Activated CD4-positive, alpha-beta T cell treated with anti-CD3 and anti-CD28 coated beads, Interleukin-2, amount 50 U/mL, for 4 hours (primary cell): ENCODE measurements at places on chromosomes 5 and 9.

- DNase-seq: no peak
Observed at GRCh38 chr5:157186309-157187045, 5.8 kb downstream of the ITK start.

GRCh38 chr9:81637276-81637675 is 52.1 kb downstream of the TLE1 start:
- no peak for DNase-seq

DNA sequence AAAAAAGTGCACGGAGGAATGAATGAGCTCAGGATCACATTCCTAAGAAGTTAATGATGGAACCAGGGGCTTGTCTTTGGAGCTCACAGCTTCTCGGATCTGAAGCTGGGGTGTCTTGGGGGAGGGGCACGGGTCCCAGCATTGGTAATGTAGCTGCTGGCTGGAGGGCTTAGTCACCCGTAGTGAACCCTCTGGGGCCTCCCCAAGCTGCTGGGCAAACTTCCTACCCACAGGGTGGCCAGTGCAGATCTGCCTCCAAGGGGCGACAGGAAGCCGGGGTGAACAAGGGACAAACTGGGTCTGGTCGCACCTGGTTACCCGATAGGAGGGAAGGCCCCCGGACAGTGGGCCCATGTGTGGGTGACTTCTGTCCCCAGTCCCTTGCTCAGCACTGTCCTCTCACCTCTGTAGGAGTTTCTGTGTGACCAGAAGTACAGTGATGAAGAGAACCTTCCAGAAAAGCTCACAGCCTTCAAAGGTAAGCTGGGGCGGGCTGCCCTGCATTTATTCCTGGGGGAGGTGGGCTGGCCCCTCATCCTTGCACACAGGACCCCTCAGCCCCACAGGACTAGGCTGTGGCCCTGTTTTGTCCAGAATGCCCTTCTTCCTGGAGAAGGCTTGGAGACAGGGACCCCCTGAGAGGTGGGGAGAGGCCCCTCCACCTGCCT is 14.1 kb upstream of the NUP214 start:
- no peak for DNase-seq

GRCh38 chr5:6158974-6159831 is 219.1 kb downstream of the MED10 start:
- no peak for DNase-seq

DNA sequence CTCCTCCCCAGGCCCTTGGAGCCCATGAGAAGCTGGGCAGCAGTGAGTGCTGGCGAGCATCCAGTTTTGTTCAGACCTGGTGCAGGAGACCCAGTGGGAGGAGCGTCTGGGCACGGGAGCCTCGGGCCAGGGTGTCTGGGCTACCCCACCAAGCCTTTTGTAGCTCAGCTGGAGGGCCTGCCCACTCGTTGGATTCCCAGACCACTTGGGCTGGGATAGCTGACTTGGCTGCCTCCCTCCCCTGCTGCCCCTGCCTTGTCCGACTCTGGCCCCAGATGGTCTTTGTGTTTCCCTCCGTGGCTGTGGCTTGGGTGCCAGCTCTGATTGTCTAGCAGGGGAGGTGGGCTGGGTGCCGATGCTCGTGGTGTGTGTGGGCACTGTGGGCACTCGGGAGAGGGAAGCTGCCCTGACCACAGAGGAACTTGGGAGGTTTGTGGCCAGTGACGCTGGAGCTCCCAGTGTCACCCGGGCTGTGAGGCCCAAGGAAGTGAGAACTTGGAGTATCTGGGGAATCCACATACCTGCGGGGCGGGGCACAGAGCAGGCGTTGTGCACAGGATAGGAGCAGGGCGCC is 47.3 kb downstream of the WNK2 start:
- DNase-seq: no peak
